ENCODE measurements at places on chromosomes 1 and 21.

- DNase-seq = no peak
Observed at GRCh38 chr1:24912376-24913273, 17.5 kb downstream of the RUNX3 start.

DNA sequence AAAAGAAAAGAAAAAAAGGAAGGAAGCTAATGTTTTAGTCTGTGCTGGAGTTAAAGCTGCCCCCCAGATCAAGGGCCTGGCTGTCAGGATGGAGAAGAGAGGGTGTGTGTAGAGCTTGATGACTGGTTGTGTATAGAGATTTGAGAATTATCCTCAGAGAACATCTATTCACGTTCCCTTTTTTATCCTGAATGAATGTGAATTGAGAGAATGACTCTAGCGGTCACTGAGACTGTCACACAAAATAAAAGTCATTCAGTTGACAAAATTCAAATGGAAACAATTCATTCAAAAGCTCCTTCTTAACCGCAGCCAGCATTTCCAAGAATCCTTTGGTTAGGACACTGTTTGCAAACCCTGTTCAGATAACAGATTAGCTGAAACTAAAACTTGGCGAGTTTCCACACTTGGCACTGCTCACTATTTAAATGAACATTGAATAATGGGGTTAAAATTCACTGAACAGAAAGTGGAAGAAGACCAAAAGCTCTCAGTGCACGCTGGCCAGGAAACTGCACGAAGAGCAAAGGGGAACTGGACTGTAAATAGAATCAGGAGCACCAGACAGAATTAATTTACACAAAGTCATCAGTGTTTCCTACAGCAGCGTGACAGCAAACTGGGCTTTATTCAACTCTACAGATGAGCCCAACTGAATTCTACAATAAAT, 13.6 kb upstream of the FAM89A start:
- peak; percentile 67 for DNase-seq

GRCh38 chr1:67429528-67430357, 459 bp downstream of the SERBP1 start:
- DNase-seq = peak; percentile 80

DNA sequence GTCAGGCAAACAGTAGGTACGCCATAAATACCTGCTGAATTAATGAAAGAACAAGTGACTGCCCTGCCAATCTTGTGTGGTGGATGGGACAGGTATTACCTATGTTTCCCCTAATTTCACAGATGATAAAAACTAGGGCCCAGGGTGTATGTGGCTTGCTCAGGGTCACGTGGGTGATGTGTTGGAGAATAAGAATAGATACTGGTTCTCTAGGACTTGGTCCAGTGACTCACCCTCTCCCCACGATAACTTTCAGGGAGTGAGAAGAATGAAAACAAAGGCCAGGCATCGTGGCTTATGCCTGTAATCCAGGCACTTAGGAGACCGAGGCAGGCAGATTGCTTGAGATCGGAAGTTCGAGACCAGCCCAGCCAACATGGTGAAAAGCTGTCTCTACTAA, 26.7 kb downstream of the SLC26A9 start:
- DNase-seq = no peak

Measured in activated CD4-positive, alpha-beta T cell treated with anti-CD3 and anti-CD28 coated beads, Interleukin-2, amount 10 ng/mL, durations not matched to agents 24 days and 14 days (primary cell).